CD4-positive, alpha-beta T cell (primary cell): ENCODE measurements at places on chromosomes 3 and 15.

DNA sequence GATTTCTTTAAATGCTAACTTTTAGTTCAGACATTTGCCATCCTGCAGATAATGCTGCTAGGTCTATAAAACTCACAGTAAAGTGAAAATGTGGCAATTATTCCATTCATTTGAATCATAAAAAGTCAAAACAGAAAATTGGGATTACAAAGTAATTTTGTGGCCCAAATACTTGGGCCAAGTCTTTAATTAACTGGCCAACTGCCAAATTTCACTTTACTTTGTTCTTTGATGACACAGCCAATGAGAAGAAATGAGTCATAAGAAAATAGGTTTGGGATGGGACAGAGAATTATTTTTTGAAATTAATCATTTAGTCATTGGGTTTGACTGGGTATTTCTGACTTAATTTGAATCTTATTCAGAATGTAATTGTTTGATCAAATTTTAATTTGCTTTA lies 89.8 kb upstream of the SLC2A2 start:
- no peak for DNase-seq

DNA sequence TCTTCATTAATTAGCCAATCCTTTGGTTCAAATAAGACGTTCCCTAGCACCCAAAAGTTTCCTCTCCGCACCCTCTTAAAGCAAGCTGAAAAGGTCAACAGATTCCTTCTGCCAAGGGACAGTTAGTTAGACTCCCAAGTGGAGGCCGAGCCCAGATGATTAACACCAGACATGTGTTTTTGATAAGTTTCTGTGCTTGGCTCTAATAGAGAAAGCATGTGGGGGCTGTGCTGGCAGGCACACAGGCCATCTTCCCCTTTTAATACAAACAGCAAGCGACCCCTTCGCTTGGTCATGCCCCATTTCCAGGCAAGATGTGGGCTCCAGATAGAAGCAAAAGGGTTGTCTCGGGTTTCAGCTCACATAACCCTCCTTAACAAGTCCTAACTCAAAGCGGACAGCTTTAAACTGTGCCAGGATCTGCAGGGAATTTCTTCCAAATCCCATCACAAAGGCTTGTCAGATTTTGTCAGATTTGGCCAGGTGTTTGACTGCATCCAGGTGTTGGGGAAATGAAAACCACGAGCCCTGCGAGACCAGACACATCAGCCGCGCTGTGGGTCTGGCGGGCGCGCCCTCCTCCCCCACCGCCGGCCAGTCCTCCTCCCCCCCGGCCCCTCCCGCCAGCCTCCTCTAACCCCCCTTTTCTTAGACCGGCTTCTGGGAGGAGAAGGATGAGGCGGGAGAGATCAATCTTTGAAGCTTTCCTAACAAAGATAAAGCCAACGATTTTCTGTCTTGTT lies 3.3 kb downstream of the HES1 start:
- no peak for DNase-seq

GRCh38 chr3:73674280-73674679 lies 49.5 kb upstream of the PDZRN3 start:
- no peak for DNase-seq

- DNase-seq: no peak
Observed at GRCh38 chr3:64166584-64167162, 58.6 kb downstream of the PRICKLE2 start.

DNA sequence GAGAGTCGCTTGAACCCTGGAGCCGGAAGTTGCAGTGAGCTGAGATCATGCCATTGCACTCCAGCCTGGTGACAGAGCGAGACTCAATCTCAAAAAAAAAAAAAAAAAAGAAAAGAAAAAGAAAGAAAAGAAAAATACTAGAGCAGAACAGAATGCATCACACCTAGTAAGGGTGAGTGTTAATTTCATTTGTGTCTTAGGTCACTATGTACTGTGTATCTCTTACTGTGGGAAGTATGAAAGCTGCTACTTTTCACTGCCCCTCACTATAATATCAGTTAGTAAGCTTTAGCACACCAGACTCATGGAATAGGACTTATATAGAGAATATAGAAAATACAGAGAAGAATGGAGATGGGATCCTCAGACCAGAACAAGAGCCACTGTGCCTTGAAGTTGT lies 45.9 kb upstream of the RASA2 start:
- DNase-seq: no peak
